ENCODE measurements at places on chromosomes 2 and 18.
A peak's percentile ranks its signal among the peaks of the same experiment; 100 is the strongest.

GRCh38 chr18:48952287-48953103 is 1.7 kb upstream of the SMAD7 start:
- H3K4me1 ChIP-seq = peaks cover under 1% of the 10 kb centered on the region
- DNase-seq = peak; percentile 59
- no peaks in the 10 kb centered on the region for H3K36me3 ChIP-seq
- no peaks in the 10 kb centered on the region for H3K27me3 ChIP-seq

DNA sequence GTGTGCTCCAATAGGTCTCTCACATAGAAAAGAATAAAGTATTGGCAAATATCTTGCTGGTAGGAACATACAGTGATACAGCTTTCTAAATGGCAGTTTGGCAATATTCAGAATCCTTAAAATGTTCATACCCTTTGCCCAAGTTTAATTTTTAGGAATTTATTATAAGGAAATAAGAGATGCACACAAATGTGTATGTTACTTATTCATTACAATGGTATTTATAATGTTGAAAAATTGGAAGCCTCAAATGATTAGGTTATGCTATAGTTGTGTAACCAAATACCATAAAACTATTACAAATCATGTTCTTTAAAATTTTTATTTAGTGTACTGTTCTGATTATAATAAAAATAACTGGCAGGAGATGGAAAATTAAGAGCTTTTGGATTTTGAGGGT is 196.8 kb downstream of the MCFD2 start:
- peaks cover 25% of the 10 kb centered on the region for H3K4me1 ChIP-seq
- H3K27ac ChIP-seq = no peak overlapping the region
- H3K36me3 ChIP-seq = no peaks in the 10 kb centered on the region
- H3K4me3 ChIP-seq = no peak overlapping the region

- no peak overlapping the region for H3K27ac ChIP-seq
- no peaks in the 10 kb centered on the region for H3K4me1 ChIP-seq
- H3K27me3 ChIP-seq = no peaks in the 10 kb centered on the region
- H3K36me3 ChIP-seq = no peaks in the 10 kb centered on the region
Measured at GRCh38 chr18:8229787-8230186, 379.4 kb upstream of the RAB12 start.

DNA sequence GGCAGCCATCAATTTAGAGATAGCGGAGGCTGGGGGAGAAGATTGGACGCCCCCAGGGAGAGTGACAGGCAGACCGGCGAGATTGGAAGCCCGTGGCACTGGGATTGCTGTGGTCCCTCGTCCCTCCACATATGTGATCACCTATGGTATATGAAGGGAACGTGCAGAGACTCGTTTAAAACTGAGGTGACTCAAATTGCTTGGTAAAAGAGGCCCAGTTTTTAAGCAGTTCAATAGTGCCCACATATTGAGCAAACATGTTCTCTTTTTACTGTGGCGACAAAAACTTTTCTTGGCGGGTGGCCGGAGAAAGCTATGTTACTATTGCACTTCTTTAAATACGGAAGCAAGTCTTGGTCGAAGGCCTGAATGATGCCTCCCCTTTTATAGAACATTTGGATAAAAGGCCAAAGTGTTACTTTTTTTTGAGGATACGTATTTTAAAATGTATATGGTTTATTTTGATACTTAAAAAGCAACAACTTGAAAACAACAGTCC is 9.1 kb downstream of the B3GNT2 start:
- H3K4me1 ChIP-seq = peaks cover 7% of the 10 kb centered on the region
- DNase-seq = no peak
- no peaks in the 10 kb centered on the region for H3K36me3 ChIP-seq
- no peak overlapping the region for H3K4me3 ChIP-seq
- peak overlapping the region; percentile 23 for H3K27ac ChIP-seq

- H3K4me3 ChIP-seq = no peak overlapping the region
- H3K27ac ChIP-seq = no peak overlapping the region
- DNase-seq = no peak
- H3K36me3 ChIP-seq = no peaks in the 10 kb centered on the region
- no peaks in the 10 kb centered on the region for H3K27me3 ChIP-seq
Measured at GRCh38 chr18:44912740-44913478, 232.2 kb downstream of the SETBP1 start.

DNA sequence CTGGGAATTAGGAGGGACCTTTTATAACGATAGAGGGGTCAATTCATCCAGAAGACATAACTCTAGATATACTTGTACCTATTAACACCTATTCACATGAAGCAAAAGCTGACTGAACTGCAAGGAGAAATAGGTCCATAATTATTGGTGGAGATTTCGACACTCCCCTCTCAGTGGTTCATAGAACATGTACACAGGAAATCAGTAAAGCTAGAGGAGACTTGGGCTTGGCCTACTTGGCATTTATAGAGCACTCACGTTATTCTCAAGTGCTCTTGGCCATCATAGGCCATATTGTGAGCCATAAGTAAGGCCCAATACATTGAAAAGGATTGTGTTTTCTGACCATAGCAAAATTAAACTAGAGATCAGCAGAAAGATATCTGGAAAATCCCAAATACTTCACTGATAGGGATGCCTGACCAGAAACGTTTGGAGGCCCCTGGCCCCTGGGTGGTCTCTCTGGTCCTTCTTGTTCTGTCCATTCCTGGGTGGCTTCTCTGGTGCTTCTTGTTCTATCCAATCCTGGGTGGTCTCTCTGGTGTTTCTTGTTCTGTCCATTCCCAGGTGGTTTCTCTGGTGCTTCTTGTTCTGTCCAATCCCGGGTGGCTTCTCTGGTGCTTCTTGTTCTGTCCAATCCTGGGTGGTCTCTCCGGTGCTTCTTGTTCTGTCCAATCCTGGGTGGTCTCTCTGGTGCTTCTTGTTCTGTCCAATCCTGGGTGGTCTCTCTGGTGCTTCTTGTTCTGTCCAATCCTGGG is 49.0 kb downstream of the SNED1 start:
- no peak overlapping the region for H3K27ac ChIP-seq
- no peak overlapping the region for H3K4me3 ChIP-seq
- H3K27me3 ChIP-seq = no peaks in the 10 kb centered on the region
- H3K36me3 ChIP-seq = no peaks in the 10 kb centered on the region
- DNase-seq = no peak

GRCh38 chr18:62506495-62507143 is 16.2 kb upstream of the ZCCHC2 start:
- no peak overlapping the region for H3K27ac ChIP-seq
- H3K27me3 ChIP-seq = no peaks in the 10 kb centered on the region
- H3K4me1 ChIP-seq = no peaks in the 10 kb centered on the region
- no peak overlapping the region for H3K4me3 ChIP-seq
- DNase-seq = no peak

DNA sequence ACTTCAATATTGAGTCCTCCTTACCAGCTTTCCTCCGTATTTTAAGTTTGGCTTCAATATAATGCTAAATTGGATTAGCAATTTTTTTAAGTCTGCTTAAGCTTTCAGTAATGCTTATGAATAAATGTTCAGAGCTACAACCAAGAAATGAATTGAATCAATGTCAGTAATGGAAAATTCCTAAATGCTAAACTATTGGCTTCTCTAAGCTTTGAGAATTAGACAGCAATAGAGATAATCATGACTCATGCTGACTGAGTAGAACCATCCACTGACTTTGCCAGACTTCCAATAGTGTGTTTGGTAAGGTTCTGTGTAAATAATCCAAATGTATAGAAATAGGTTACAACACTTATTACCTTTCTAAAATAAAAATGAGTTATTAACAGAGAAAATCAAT is 8.9 kb upstream of the PDE1A start:
- H3K27me3 ChIP-seq = no peaks in the 10 kb centered on the region
- H3K36me3 ChIP-seq = no peaks in the 10 kb centered on the region
- H3K4me3 ChIP-seq = no peak overlapping the region
- no peak overlapping the region for H3K27ac ChIP-seq
- DNase-seq = no peak
- H3K4me1 ChIP-seq = no peaks in the 10 kb centered on the region

- H3K4me3 ChIP-seq = no peak overlapping the region
- H3K27ac ChIP-seq = no peak overlapping the region
- no peaks in the 10 kb centered on the region for H3K27me3 ChIP-seq
- no peak for DNase-seq
Measured at GRCh38 chr2:37268111-37268510, 36.7 kb downstream of the NDUFAF7 start.

GRCh38 chr2:120842456-120843439 is 107.1 kb downstream of the GLI2 start:
- no peak overlapping the region for H3K4me3 ChIP-seq
- DNase-seq = no peak
- no peaks in the 10 kb centered on the region for H3K4me1 ChIP-seq
- no peaks in the 10 kb centered on the region for H3K36me3 ChIP-seq
- H3K27me3 ChIP-seq = no peaks in the 10 kb centered on the region
- no peak overlapping the region for H3K27ac ChIP-seq

DNA sequence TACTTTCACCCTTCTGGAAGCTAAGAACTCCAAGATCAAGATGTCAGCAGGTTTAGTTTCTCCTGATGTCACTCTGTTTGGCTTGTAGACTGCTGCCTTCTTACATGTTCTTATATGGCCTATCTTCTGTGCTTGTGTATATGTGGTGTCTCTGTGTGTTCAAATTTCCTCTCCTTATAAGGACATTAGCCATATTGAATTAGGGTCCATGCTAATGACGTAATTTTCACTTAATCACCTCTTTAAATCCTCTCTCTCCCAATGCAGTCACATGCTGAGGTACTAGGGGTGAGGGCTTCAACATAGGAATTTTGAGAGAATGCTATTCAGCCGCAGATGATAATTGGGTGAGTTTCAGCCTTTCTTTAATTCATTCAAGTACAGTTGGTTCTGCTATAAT is 458.3 kb upstream of the SYT4 start:
- no peaks in the 10 kb centered on the region for H3K4me1 ChIP-seq
- DNase-seq = no peak
- no peak overlapping the region for H3K27ac ChIP-seq
- no peak overlapping the region for H3K4me3 ChIP-seq

DNA sequence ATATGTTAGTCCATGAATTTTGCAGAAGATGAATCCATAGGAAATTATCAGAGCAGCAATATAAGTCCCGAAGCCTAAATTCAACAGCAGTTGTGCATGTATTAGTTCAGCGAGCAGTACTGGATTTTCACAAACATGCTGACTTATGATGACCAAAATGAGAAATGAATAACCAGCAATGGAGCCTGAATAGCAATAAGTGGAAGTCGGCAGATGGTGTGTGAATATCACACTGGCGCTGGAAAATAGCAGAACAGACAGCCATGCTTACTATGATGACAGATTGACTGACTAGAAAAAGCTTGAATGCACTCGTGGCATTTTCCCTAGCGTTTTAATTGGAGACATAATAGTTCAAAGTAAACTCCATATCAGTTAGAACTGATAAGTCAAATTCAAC is 1114.5 kb downstream of the DSC3 start:
- no peak overlapping the region for H3K27ac ChIP-seq
- no peak overlapping the region for H3K4me3 ChIP-seq
- H3K27me3 ChIP-seq = no peaks in the 10 kb centered on the region
- no peaks in the 10 kb centered on the region for H3K36me3 ChIP-seq
- no peaks in the 10 kb centered on the region for H3K4me1 ChIP-seq

DNA sequence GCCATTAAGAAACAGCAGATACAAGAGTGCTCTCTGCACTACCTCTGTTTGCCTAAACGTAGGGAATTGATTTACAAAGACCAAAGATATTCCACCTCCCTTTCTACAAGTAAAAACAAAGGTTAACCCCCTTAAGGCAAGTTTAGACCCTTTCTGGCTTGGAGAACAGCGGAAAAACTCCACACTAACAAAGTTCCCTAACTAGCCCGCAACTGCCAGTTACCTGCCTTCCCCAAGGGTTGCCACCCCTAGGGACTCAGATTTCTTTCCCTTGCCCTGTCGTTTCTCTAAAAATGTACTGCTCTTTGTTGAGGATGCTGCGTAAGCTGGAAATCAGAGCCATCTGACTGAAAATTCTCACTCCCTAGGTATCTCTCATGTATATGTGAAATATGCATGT is 627.5 kb upstream of the SOX11 start:
- no peaks in the 10 kb centered on the region for H3K4me1 ChIP-seq
- no peaks in the 10 kb centered on the region for H3K36me3 ChIP-seq
- H3K27ac ChIP-seq = no peak overlapping the region
- H3K4me3 ChIP-seq = no peak overlapping the region

All from Caco-2 (cell line).